GM13977 (cell line): ENCODE measurements at places on chromosomes 5 and 9.
A peak's percentile ranks its signal among the peaks of the same experiment; 100 is the strongest.

DNA sequence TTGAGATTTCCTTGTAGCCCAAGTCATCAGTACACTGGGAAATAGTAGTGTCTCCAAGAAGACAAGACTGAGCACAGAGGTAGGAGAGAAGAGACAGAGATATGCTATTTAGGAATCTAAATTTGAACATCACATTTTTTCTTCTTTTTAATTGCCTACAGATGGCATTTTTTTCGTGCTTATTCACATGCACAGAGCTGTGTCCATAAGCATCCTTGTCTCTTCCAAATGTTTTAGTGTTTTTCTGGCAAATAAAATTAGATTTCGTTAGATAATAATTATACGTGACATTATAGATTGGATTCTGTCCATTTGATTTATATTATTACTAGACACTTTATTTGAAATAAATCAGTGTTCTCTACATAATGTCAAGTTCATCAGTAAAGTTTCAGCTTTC is 80.9 kb downstream of the PRR16 start:
- no peak for DNase-seq

DNA sequence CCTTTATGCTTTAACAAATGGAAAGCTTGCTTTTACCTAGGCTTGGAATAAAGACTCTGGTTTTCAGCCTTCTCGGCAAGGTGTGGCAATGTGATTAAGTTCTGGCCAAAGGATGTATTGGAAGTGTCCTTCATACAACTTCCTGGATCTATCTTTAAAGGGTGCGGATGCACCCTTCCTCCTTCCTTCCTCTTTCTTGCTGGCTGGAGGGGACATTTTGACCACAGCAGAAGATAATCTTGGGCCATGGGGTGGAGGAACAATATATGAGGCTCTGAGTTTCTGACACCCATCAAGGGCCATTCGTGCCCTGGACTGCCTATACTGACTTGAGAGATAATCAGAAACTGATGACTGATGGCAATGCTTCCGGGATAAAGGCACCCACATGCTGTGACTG is 145.7 kb downstream of the ACER2 start:
- DNase-seq = no peak

DNA sequence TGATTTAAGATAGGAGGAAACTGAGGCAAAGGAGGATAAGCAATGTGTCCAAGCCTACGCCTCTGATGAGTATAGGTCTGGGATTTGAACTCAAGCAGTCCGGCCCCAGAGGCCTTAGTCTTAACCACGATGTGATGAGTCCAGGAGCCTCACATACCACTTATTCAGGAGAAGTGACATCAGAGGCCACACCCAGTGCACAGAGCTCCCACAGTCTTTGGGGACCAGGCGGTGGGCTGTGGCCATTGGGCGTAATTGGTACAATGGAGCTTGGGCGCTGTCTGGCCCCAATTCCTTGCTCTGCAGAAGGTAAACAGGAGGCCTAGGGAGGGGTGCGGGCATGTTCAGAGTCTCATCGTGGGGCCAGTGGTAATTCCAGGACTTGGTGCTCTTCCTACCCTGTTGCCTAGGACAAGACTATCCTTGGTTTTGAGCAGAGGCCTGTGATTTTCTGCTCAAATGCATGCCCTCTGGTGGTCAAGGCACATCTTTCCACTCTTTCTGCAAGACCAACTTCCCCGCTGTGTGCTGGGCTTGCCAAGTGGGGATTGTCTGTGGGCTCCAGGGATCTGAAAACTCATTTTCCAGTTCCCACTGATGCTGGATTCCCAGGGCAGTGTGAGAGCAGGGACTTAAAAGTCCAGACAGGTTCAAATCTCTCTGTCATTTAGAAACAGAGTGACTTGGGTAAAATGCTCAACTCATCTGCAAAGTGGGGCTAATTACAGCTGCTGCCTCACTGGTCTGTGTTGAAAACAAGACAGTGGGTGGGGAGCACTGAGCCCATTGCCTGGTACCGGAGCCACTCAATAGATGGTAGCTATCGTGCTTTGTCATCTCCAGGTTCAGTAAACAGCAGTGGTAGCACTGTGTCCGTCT is 15.8 kb downstream of the NDST1 start:
- peak; percentile 78 for DNase-seq

DNA sequence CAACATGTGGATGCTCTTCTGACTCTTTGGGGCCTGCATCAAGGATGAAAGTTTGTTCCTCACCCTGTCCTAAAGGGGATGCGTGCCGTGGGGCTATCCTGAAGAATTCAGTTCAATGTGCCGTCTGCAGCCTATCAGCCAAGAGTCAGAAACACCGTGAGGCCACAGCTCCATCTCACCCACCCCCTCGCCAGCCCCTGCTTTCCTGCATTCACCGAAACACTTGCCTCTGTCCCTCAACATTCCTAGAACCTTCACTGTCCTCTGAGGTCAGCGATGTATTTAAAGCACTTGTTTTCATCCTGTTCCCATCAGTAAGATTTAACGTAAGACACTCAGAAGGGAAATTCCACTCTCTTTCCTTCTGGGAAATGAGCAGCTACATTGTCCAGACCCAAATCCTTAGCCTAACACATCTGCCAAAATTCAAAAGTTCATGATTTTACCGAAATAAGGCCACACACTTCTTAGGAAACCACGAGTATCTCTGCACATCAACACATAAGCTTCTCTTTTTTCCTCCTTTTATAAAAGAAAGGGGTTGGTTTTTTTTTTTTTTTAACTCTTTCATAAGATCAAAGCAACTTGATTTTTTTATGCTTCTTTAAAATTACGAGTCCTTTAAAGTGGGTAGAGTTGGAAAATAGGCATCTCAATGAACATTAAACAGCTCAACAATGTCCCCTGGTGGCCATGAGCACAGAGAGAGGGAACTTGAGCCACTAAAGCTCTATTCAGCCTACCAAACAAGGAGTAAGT is 100.7 kb downstream of the SUSD1 start:
- no peak for DNase-seq

DNA sequence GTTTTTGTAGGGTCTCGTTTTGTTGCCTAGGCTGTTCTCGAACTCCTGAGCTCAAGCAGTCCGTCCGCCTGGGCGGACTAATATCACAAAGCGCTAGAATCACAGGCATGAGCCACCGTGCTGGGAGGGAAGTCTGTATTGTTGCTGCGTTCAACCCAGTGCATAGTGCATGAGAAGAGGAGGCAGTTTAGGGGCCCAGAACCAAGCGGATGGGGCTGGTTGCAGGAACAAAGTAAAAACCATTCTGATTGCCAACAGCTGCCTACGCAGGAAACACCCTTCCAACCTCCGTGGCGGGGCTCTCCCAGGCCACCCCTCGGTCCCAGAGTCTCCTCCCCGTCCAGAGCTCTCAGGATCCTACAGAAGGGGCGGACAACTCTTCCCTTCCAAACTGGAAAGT is 87.1 kb downstream of the ANXA2R start:
- no peak for DNase-seq
